NCI-H187 (cell line): ENCODE measurements at places on chromosomes 12 and 14.

GRCh38 chr12:23349564-23349963 lies 599.9 kb downstream of the SOX5 start:
- no peak for DNase-seq

- DNase-seq, result no peak
Observed at GRCh38 chr12:68514807-68515411, 95.8 kb upstream of the RAP1B start.

GRCh38 chr12:110785240-110785639 lies 42.5 kb upstream of the PPP1CC start:
- DNase-seq, result no peak

DNA sequence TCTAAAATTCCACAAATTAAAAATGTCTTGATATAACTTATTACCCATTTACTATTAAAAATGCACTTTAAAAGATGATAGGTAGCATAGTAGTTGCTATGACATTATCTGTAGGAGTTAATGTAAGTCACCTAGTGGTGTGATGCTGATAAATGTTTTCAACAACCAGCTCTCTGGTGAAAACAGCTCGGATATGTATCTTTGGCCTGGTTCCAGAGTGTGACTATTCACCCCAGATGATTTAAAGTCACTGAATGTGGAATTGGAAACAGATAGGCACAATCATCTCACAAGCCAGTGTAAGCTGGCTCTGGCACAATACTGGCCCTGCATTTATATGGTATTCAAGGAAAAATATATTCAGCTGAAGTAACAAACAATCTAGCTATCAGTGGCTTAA lies 9.2 kb upstream of the CCDC196 start:
- DNase-seq, result no peak

DNA sequence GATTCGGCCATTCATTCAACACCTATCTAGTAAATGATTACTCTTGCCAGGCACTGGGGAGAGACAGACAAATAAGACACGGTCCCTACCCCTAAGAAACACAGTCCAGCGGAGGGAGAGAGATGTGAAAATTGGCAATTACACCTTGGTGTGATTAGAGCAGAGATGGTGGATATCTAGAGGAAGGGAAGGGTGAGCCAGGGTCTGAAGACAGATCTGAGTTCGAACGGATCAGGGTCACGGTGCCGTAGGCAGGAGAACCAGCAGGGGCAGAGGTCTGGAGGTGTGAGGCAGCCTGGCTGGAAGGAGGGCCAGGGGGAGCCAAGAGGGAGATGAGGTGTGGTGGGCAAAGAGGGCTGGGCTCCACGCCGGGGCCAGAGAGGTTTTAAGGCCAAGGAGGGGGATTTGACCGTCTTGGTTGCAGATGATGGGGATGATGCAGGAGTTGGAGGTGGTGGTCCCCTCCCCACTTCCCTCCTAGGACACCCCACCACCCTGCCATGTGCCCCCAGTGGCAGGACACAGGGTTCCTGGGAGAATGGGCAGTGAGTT lies 27.1 kb downstream of the FAM222A start:
- DNase-seq, result no peak

GRCh38 chr14:20179880-20180279 lies 10.8 kb upstream of the OR11G2 start:
- no peak for DNase-seq

GRCh38 chr14:104266631-104267575 lies 128.5 kb downstream of the KIF26A start:
- no peak for DNase-seq
